Airway epithelial cell (primary cell): ENCODE measurements at places on chromosomes 5 and 9. TPM values are rescaled to one million over a fixed set of nuclear protein-coding genes. Genes with fewer than 3 reads are reported as not detected.

SGTB gene
- 3.6 and 4.2 TPM in 2 replicates for total RNA-seq

KIF4B gene
- total RNA-seq = not detected in 2 replicates

ANKRD20A1 gene
- total RNA-seq = not detected in 2 replicates

AMBP gene
- total RNA-seq = not detected in 2 replicates

EDIL3 gene
- total RNA-seq = 2.0 and 2.9 TPM in 2 replicates

SLC25A2 gene
- total RNA-seq = not detected in 2 replicates

ADAMTS6 gene
- total RNA-seq = 2.2 and 3.8 TPM in 2 replicates

PRR7 gene
- 21.9 and 29.7 TPM in 2 replicates for total RNA-seq

PLAC8L1 gene
- not detected in 2 replicates for total RNA-seq
